ENCODE measurements at places on chromosomes 5 and 9. TPM values are rescaled to one million over a fixed set of nuclear protein-coding genes. Genes with fewer than 3 reads are reported as not detected.

The SPINK4 gene
- not detected for total RNA-seq

The IFNA2 gene
- total RNA-seq, result not detected

The ZNF454 gene
- total RNA-seq, result not detected

The SMIM33 gene
- not detected for total RNA-seq

The CCDC183 gene
- total RNA-seq, result 0.16 TPM

The TRIP13 gene
- 68.0 TPM for total RNA-seq

The RNF183 gene
- not detected for total RNA-seq

Data from A549 treated with CORT108297 at 1 μM for 4 hours (cell line).